NCI-H774 (cell line): ENCODE measurements at places on chromosomes 3 and 15.
A peak's percentile ranks its signal among the peaks of the same experiment; 100 is the strongest.

DNA sequence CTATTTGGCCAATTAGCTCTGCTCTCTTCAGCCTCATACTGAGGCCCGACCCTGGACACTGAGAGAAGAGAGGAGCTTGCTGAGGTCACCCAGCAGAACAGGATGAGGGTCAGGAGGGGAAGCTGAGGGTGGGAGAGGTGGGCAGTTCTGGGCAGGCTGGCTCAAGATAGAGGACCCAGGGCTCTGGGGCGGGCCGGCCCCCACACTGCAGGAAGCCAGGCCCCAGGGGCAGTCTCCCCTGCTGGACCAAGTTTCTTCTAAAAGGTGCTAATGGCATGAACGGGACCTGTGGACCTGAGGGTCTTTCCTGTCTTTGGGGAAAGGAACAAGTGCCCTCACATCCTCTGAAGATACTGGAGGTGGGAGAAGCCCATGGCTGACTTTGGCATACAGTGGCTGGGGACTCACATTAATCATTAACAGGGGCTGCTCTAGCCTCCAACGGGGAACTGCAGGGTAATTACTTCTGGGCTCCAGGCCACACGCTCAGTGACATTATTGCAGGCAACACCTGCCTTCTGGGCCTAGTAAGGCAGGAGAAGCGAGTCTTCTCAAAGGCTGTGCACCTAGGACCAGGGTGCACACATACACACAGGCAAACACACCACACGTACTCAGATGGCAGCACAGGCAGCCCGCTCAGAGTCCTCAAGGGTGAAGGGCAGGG, 10.6 kb downstream of the HCN4 start:
- DNase-seq = peak; percentile 78

DNA sequence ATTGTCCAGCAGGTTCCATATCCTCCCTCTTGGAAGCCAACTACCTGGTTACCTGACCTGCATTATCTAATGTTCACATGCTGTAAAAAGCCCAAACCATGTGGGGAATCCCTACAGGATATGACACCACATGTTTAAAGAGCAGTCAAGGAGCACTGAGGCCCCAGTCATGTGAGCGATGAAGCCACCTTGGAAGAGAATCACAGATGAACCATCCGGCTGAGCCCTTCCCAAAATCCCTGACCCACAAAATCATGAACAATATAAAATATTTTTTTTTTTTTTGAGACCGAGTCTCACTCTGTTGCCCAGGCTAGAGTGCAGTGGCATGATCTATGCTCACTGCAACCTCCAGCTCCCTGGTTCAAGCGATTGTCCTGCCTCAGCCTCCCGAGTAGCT, 10.6 kb upstream of the ANKDD1A start:
- DNase-seq = no peak

DNA sequence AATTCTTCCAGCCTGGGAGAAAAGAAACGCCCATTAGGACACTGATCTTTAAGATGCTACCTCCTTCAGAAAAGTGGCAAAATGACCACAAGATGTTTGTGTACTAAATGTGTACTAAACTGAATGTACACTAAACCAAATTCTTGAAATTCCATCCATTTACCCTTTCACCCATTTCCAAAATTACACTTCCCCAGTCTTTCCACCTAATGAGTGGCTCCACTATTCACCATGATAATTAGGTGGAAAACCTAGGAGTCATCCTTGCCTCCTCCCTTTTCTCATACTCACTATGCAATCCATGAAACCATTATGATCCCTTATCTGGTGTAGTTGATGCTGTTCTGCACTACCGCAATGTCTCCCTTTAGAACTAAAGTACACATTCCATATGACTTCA, 452.1 kb upstream of the THBS1 start:
- no peak for DNase-seq

DNA sequence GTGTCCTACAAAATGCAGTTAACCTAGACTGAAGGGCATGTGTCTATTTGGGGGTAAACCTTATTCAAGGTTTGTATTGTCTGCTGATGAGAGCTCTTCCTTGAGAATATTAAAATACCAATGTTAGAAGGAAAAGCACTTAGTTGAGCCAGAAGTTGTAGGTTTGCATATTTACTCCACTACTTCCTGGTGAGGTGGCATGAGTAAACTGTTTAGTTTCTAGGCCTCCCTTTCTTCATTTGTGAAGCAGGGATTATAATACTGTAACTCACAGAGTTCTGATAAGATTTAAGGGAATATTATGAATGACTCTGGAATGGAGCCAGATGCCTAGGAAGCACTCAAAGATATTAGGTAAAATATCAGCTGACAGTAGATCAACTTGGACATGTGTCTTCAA, 46.7 kb downstream of the CD200R1L start:
- no peak for DNase-seq

GRCh38 chr3:4758957-4759656, 220.1 kb upstream of the BHLHE40 start:
- no peak for DNase-seq

GRCh38 chr15:98967096-98967495, 40.5 kb downstream of the PGPEP1L start:
- DNase-seq = no peak

DNA sequence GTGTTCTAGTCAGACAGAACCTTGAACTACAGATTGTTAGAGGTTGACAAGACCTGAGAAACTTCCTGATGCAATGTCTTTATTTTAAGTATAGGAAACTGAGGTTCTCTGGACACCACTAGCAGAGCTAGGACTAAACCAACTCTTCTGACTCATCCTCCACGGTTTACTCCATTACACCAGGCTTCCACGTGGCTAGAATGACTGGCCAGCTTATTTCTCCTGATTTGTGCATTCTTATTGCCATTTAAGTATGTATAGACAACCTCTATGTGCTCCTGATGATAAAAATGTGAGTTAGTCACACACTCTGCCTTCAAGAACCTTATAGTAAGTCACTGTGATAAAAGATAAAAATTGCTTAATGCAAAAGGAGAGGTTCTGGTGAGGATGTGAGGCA, 182.7 kb downstream of the MEX3B start:
- DNase-seq = no peak
